NCI-H1436 treated with DMSO at 0.1 percent for 48 hours (cell line): ENCODE measurements at places on chromosomes 11 and 22.
A peak's percentile ranks its signal among the peaks of the same experiment; 100 is the strongest.

- DNase-seq = no peak
Observed at GRCh38 chr11:93765551-93765950, 18.5 kb upstream of the MED17 start.

DNA sequence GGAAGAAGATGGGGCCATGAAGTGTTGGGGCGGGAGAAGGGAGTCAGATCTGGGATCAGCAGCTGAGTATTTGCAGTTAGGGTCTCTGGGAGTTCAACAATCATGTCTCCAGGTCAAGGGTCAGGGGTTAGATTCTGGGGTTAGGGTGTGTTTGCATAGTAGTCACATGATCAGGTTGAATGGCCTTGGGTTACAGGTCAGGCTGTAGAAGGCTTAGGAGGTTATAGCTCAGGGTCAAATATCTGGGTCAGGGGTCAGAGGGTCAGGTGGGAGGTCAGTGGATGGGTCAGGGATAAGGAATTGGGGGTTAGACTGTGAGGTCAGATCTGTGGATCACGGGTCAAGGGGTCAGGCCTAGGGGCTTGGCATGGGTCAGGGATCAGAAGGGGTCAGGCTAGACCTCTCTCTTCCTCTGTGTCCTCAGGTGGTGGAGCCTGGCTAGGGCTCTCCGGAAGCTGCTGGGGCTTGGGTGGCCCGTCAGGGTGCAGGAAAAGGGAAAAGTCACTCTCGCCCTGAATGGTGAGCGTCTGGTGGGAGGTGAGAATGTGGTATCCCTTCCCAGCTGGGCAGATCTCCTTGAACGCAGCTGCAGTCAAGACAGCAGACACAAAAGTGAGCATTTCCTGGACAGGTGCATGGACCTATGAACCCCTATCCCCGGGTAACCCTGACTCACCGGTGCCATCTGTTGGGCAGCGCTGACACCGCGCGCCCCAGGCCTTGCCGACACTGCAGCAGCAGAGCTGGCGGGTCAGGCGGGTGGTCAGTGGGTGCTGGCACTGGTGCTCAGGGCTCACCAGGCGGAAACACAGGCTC is 6.4 kb downstream of the LTBP3 start:
- DNase-seq = peak; percentile 68

DNA sequence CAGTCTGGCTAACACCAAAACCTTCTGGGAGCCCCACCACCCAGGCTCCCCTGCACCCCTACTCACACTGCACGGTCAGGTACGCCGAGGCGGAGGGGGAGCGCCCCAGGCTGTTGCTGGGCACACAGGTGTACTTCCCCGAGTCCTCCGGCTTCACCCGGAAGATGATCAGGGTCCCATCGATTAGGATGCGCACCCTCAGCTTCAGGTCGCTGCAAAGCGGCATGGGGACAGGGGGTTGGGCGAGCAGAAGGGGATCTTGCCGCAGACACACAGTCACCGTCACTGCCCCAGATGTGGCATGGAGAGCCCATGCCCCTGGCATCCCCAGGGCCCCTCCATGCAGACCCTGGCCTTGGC is 21.2 kb downstream of the IGSF9B start:
- DNase-seq = no peak

GRCh38 chr11:102521121-102521520 is 9.4 kb downstream of the MMP7 start:
- DNase-seq = no peak

DNA sequence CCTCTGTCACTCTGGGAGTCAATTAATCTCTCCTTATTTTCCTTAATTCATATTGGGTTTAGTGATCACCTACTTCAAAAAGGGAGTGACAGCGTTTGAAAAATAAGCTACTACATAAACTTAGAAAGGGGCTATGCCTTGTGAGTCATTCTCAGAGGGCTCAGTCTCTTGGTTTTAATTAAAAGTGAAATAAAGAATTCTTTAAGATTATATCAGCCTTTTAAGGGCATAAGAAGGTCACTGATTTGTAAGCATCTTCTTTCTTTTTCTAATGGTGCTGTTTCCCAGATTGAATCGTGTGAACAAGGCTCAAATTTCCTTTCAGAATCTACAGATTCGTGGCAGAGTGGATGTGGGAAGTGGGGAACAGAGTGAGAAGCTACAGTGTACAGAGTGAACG is 636.2 kb upstream of the CCDC90B start:
- no peak for DNase-seq

DNA sequence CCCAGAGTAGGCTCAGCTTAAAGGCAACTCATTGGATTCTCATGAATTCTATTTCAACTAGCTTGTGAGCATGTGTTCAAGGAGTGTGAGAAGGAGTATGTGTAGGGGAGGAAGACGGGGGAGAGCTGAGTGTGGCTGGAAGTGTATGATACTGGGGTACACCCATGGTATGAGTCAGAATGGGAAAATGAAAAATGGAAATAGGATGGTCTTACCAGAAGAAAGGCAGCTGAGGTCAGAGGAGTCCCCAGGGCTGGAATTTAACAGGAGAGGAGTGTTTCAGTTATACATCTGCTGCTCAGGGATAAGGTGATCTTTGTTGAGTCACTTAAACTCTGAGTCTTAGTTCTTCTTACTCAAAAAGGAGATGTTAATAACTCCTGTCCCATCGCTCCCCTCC is 6.7 kb upstream of the ADAMTS15 start:
- no peak for DNase-seq

DNA sequence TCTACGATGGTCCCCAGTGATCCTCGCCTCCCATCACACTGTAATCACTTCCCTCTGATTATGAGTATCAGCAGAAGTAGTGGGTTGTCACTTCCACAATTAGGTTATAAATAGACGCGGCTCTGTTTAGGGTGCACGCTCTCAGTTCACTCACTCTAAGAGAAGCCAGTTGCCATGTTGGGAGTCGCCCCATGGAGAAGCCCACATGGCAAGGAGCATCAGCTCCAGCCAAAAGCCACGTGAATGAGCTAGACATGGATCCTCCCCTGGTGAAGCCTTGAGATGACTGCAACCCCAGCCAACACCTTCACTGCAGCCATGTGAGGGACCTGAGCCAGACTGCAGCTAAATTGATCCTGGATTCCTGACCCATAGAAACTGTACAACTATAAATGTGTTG is 26.4 kb upstream of the MYOD1 start:
- no peak for DNase-seq
